Ovary (tissue), 10 donors: ENCODE measurements at places on chromosomes 3 and 15. TPM values are rescaled to one million over a fixed set of nuclear protein-coding genes. Genes with fewer than 3 reads are reported as not detected.
A peak's percentile ranks its signal among the peaks of the same experiment; 100 is the strongest.

The ITGB5 gene
- total RNA-seq: 36.9 TPM

The PROK2 gene
- total RNA-seq: 0.12 TPM

The ECE2 gene
- not detected for total RNA-seq

The DPPA2 gene
- not detected for total RNA-seq

The CCR8 gene
- total RNA-seq: not detected

The CLRN1 gene
- not detected for total RNA-seq

DNA sequence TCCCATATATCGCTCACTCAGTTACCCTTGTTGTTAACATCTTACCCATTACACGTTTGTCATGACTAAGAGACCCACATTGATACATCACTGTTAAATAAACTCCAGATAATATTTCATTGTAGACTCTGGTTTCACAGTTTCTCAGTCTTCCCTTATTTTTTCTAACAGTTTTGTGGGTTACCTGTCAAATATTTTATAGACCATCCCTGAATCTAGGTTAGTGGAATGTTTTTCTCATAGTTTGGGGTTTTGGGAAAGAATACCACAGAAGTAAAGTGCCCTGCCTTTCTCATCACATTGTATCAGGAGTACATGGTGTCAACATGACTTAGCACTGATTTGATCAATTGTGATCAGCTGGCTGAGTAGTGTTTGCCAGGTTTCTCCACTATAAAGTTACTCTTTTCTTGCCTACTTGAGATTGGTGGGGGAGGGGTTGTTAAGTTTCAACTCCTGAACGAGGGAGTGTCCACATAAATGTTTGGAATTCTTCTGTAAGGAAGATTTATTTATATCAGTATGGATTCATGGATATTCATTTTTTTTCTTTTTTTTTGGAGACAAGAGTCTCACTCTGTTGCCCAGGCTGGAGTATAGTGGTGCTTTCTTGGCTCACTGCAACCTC lies 25.9 kb downstream of the RNF111 start:
- H3K27ac ChIP-seq: no peak overlapping the region
- H3K4me3 ChIP-seq: no peak overlapping the region
- H3K36me3 ChIP-seq: no peaks in the 10 kb centered on the region
- DNase-seq: no peak
- peaks cover 3% of the 10 kb centered on the region for H3K4me1 ChIP-seq

DNA sequence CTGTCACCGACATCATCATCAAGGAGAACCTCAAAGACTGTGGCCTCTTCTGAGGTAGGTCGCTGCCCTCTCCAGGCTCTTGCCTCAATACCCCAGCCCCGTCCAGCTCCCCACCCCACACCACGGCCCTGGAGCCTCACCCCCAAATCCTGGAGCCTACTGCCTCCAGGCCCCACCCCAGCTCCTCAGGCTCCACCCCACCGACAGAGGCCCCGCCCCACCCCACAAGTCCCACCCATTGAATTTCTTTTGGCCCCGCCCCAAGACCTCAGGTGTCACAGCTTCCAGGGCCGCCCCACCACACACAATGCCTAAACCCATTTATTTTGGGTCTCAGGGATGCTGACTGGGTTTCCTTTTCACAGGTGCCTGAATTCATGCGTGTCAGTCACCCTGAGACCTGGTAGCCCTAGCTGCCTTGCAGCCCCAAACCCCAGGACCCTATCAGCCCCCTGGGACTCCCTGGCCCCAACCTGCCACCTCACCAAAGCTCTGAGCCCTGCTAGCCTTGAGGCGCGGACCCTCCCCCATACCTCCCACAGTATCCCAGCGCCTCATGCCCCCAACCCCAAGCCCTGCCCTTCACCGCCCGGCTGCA lies 3.6 kb downstream of the GNAT1 start:
- no peak overlapping the region for H3K4me3 ChIP-seq
- no peak overlapping the region for H3K27ac ChIP-seq
- no peak for DNase-seq
- peaks cover 3% of the 10 kb centered on the region for H3K4me1 ChIP-seq
- no peaks in the 10 kb centered on the region for H3K36me3 ChIP-seq

GRCh38 chr3:27533261-27533607 lies 49.0 kb upstream of the SLC4A7 start:
- H3K36me3 ChIP-seq: no peaks in the 10 kb centered on the region
- no peaks in the 10 kb centered on the region for H3K27me3 ChIP-seq
- peaks cover 7% of the 10 kb centered on the region for H3K4me1 ChIP-seq
- no peak overlapping the region for H3K27ac ChIP-seq
- DNase-seq: no peak

- no peaks in the 10 kb centered on the region for H3K36me3 ChIP-seq
- H3K27me3 ChIP-seq: no peaks in the 10 kb centered on the region
- no peaks in the 10 kb centered on the region for H3K4me1 ChIP-seq
- H3K27ac ChIP-seq: no peak overlapping the region
Measured at GRCh38 chr15:51190424-51191068, 95.8 kb upstream of the TNFAIP8L3 start.

DNA sequence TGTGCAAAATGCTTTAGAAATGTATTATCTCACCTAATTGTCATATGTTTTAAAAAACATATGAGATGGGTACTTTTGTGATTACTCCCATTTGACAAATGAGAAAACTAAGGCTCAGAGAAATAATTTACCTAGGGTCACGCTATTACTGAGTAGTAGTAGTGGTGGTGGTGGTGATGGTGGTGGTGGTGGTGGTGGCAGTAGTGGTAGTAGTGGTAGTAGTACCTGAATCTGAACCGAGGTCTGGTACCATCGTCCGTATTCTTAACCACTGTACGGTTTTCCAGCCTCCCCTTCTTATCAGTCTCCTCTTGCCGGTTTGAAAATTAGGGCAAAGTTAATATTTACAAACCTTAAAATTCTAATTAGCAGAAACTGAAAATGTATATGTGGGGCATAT lies 102.4 kb downstream of the KLHL25 start:
- no peak overlapping the region for H3K27ac ChIP-seq
- no peak overlapping the region for H3K4me3 ChIP-seq
- H3K27me3 ChIP-seq: no peaks in the 10 kb centered on the region
- no peak for DNase-seq
- no peaks in the 10 kb centered on the region for H3K36me3 ChIP-seq
- peaks cover 7% of the 10 kb centered on the region for H3K4me1 ChIP-seq

- no peak for DNase-seq
- H3K4me1 ChIP-seq: no peaks in the 10 kb centered on the region
- no peak overlapping the region for H3K4me3 ChIP-seq
- H3K27ac ChIP-seq: no peak overlapping the region
- H3K36me3 ChIP-seq: no peaks in the 10 kb centered on the region
Measured at GRCh38 chr3:6182476-6182875, 678.4 kb upstream of the GRM7 start.

DNA sequence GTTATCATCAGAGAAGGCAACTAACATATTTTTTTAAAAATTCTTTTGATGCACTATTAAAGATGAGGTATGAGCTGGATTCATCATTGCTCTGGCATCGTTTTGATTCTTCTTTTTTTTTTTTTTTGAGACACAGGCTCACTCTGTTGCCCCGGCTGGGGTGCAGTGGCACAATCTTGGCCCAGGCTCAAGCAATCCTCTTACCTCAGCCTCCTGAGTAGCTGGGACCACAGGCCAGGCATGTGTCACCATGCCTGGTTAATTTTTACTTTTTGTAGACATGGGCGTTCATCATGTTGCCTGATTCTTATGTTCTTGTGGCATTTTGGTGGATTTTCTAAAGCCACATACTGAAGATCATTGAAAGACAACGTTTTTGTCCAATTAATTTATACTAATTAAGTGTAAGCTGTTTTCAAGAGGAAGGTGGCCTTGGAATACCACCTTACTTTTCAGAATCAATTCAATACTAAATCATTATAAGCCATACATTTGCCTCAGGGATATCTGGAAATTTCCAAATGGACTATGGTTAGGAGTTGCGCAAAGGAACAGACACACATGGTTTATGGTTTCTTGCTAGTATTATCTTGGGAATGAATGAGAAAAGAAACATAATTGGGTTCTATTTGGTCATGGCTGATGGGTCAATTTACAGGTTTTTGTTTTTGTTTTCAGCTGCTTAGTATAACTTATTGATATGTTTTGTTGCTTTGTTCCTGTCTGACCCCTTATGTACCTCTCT lies 22.8 kb downstream of the SLC28A2 start:
- H3K4me3 ChIP-seq: no peak overlapping the region
- H3K27me3 ChIP-seq: no peaks in the 10 kb centered on the region
- H3K36me3 ChIP-seq: no peaks in the 10 kb centered on the region
- H3K4me1 ChIP-seq: peaks cover 5% of the 10 kb centered on the region
- DNase-seq: no peak
- H3K27ac ChIP-seq: no peak overlapping the region

DNA sequence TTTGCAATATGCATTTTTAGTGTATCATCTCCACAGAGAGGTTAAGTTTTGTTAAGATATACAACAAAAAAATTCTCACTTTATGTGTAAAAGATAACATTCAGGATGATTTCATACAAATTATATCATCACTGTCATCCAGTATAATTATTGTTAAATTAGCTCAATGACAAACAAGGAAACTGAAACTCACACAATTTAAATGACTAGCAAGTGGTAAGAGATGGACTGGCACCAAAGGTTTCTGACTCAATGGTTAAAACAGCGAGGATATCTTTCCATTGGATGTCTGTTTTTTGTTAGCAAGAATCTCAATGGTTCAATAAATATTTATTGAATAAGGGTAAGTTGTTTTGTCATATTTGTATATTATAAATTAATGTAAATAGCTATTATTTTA lies 22.6 kb downstream of the CIP2A start:
- no peak overlapping the region for H3K4me3 ChIP-seq
- H3K27me3 ChIP-seq: no peaks in the 10 kb centered on the region
- H3K36me3 ChIP-seq: no peaks in the 10 kb centered on the region

DNA sequence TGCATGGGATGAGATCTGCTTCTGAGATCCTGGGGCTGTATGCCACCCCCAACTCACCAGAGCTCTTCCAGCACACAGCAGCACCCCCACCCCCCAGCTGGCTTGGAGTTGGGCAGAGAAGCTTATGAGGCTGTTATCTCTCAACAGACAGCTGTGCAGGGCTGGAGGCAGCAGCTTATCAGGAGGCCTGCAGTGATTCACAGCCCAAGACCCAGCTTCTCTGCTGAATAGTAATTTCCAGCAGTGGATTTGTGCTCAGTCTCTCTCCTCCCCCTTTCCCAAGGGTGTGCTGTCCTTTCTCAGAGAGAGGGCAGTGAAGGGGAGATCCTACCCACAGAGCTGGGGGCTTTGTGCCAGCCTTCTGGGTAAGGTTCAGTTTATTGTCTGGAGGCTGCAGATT lies 2.1 kb downstream of the RPP25 start:
- H3K27me3 ChIP-seq: no peaks in the 10 kb centered on the region
- H3K4me3 ChIP-seq: peak overlapping the region; percentile 56
- H3K27ac ChIP-seq: no peak overlapping the region

DNA sequence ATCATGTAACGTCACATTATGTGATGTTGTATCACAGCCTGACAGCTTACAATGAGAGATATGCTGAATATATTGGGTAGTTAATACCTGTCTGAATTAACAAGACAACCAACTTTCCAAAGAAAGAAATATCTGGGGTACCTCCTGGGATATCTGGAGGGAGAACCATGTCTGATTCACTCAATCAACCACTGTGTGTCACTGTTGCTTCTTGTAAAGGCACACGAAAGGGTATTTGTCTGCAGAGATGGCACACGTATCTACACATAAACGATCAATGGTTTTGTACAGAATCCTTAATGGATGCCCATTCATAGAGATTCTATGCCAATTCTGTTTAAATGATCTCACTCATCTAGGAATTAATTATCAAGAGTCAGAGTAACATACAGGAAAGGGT lies 252.1 kb upstream of the TMCO5A start:
- H3K27me3 ChIP-seq: no peaks in the 10 kb centered on the region
- H3K4me3 ChIP-seq: no peak overlapping the region
- DNase-seq: no peak
- H3K27ac ChIP-seq: no peak overlapping the region

DNA sequence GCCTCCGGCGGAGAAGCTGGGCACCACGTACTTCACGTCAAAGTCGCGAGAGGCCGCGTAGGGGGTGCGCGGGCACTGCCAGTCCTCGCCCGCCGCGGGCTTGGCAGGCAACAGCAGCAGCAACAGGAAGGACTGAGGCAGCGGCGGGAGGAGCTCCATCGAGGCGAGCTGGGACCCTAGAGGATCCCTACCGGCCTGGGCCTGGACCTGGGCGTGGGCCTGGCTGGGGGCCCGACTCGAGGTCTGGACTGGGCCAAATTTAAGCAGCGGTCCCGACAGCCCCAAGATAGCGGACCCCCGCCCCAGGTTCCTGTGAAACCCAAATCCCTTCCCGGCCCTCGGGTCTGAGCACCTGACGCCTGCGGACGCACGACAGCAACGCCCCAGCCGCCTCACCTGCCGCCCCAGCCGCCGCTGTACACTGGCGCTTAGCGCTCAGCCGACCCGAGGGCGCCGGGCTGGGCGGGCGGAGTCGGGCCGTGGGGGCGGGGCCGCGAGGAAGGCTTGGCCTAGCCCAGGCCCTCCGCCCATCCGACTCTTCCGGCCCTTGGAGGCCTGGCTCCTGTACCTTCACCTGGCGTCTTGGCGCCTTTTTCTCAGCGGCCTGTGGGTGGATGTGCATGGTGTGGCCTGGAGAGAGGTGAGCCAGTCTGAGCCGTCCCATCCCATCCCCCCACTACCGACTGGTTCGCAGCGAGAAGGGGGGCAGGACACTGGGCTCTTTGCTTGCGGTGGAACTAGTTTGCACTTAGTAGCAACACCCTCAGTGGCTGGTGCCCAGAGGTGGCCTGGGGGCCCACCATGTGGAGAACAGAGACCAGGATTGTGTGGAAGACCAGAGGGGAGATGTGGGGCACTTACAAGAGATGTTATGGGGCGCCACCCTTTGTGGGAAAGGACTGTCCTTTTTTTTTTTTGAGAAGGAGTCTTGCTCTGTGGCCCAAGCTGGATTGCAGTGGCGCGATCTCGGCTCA lies at the start of gene MST1R:
TSS of gene MST1R (minus strand) at position 423 of the 974 bp plus-strand sequence. CDS start at position 159, 264 bp downstream.
- no peak within 1 kb of the TSS for H3K27ac ChIP-seq
- DNase-seq: peak; percentile 64
- H3K27me3 ChIP-seq: no peaks in the 10 kb centered on the region
- peak within 1 kb of the TSS; percentile 13 for H3K4me3 ChIP-seq
- H3K4me1 ChIP-seq: peaks cover 3% of the 10 kb centered on the region
- no peaks in the 10 kb centered on the region for H3K36me3 ChIP-seq

- H3K27me3 ChIP-seq: no peaks in the 10 kb centered on the region
- H3K27ac ChIP-seq: no peak overlapping the region
- no peaks in the 10 kb centered on the region for H3K4me1 ChIP-seq
- H3K4me3 ChIP-seq: no peak overlapping the region
- no peaks in the 10 kb centered on the region for H3K36me3 ChIP-seq
- no peak for DNase-seq
Measured at GRCh38 chr15:70547846-70548487, 215.4 kb downstream of the UACA start.

DNA sequence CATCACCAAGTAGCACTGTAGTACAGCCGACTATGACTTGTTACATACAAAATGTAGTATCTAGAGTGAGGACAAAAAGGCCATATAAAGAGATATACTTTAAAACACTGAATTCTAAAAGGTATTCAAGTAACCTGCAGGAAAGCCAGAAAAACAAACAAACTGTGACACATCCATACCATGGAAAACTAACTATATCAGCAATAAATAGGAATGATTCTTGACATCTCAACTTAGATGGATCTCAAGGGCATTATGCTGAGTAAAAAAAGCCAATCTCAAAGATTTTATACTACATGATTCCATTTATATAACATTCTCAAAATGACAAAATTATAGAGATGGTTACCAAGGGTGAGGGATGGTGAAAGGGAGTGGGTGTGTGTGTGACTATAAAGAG lies 143.0 kb downstream of the PEAK1 start:
- H3K4me1 ChIP-seq: no peaks in the 10 kb centered on the region
- no peak overlapping the region for H3K27ac ChIP-seq
- H3K36me3 ChIP-seq: no peaks in the 10 kb centered on the region
- no peaks in the 10 kb centered on the region for H3K27me3 ChIP-seq
- no peak for DNase-seq
